GM13976 (cell line): ENCODE measurements at places on chromosomes 7 and 10.

GRCh38 chr7:128366300-128366699, 4.8 kb upstream of the PRRT4 start:
- DNase-seq = no peak

DNA sequence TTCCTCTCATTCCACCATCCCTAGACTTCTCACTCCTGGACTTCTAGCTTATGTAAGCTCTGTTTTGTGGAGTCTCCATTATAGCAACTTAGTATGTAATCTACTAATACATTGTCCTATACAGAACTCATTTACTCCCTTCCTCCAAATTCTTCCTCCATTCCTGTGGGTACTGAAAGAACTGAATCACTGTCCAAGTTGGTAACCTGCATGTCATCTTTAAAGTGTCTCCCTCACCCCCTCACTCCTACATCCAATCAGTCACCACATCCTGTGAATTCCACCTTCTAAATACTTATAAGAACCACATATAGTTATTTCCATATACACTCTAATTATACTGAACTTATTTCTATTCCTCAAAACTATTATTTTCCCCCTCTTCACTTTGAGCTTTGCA, 20.3 kb downstream of the AASS start:
- no peak for DNase-seq

DNA sequence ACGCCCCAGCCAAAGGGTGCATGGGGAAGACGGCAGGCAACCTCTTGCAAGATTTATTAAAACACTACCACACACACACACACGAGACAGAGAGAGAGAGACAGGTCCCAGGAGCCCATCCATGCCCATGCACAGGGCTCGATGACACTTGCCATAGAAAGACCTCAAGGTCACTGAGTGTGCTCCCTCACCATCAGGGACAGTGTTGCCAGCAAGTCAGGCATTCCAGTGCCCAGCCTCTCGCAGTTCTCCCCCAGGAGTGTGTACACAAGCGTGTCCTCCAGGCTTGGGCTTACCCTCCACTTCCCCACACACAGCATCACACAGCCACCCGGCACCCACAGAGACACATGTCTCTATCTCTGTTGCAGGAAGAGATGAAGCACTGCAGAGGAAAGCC, 46.8 kb upstream of the SLF2 start:
- DNase-seq = no peak

GRCh38 chr10:71889388-71889987, 38.4 kb upstream of the PSAP start:
- DNase-seq = no peak

GRCh38 chr10:852386-852785, 79.1 kb downstream of the LARP4B start:
- DNase-seq = no peak

- no peak for DNase-seq
Measured at GRCh38 chr10:131130025-131130424, 181.5 kb downstream of the TCERG1L start.

DNA sequence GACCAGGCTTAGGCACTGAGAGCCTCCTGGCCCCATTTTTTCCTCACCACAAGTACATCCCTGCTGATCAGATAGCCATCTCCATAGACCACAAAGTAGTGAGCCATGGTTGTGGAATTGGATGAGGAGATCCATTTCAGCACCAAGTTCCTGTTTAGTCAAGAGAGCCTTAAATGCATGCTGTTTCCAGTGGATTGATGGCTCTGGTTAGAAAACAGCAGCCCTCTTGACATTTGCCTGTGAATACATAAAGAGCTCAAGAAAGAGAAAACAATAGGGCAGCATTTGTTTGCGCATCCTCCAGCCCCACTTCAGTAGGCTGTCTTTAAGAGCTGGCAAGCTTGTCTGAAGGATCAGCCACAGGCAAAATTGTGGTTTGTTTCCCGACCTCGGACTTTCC, 251.2 kb downstream of the POU6F2 start:
- no peak for DNase-seq

DNA sequence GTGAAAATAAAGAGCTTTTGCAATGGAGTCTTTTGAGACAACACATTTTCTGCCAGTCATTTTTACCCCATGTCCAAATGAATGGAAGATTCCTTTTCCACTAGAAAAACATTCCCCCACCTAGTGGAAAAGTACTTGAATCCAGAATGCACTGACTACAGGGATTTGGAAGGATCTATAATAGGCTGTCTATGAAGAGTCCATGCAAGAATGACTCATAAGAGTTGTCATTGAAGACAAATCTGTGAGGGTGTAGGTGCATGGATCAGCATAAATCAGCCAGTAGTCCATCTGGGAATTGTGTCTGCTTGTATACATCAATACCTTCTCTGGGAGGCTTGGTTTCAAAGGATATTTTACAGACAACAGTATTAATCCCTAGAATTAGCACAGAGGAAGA, 32.5 kb upstream of the TRUB1 start:
- no peak for DNase-seq

DNA sequence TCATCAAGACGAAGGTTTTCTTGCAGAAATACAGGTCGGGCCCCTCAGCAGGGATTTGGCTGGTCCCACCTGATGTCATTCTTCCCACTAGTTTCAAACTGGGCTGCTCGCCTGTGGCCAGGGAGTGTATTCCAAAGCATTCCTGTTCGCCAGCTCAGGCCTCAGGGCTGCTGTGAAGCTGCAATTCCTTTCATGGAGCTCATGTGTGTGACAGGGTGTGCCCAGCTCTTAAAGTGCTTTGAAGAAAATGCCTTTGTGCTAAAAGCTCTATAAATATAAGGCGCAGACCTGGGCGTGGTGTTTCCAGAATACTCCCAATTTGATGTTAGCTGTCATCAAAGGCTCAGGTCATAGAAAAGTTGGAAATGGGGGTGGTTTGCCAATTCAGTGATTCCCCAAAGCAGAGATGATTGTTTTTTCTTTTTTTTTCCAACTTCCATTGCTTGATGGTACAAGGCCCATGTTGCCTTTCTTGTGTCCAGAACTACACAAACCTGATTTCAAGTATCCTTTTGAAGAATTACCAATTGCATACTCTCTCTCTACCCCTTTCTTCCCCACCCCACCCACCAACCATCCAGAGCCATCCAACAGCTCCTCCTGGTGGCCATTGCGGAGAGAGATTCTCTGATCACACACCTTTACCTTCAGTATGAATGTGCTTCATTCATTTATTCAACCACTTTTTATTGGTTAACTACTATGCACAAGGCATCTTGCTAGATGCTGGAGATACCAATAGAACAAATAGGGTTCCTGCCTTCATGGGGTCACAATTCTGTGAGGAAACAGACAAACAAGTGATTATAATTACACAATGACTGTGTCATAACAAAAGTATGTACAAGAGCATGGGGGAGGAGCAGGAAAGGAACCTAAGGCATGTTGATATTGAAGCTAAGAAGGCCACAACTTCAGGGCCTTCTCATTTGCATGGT, 297.3 kb upstream of the LYZL1 start:
- DNase-seq = peak; percentile 28

GRCh38 chr10:104690101-104690500, 49.0 kb downstream of the SORCS3 start:
- DNase-seq = no peak

DNA sequence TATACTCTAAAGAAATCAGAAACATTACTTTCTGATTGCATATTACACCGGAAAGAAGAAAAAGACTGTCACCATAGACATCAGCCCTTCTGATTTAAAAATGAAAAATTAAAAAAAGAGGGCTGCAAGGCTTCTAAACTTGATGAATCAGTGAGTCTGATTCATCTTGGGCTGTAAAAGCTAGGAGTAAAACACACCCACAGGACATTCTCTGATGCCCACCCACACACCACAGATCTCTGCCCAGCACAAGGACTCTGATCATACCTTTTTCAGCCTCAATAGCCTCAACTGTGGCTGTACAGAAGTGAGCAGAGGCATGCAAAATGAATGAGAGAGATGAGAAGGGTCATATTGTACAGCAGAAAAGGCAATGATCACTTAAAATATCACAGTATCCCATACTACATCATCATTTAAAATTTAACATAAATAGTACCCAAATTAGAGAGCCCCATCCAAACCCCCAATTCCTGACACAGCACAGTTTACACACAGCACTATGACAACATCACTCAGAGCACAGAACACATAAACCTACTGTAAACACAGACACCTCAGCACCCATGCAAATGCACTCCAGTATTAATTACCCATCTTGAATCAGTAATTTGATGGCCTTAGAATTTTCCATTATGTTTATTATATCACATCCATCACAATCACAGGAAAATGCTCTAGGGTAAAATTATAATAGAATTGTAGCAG, 6.4 kb upstream of the MSS51 start:
- no peak for DNase-seq
